Glutamatergic neuron (in vitro differentiated cells): ENCODE measurements at places on chromosomes 6 and 20. TPM values are rescaled to one million over a fixed set of nuclear protein-coding genes. Genes with fewer than 3 reads are reported as not detected.

Gene RSPO4
- 0.86 TPM for total RNA-seq

DNA sequence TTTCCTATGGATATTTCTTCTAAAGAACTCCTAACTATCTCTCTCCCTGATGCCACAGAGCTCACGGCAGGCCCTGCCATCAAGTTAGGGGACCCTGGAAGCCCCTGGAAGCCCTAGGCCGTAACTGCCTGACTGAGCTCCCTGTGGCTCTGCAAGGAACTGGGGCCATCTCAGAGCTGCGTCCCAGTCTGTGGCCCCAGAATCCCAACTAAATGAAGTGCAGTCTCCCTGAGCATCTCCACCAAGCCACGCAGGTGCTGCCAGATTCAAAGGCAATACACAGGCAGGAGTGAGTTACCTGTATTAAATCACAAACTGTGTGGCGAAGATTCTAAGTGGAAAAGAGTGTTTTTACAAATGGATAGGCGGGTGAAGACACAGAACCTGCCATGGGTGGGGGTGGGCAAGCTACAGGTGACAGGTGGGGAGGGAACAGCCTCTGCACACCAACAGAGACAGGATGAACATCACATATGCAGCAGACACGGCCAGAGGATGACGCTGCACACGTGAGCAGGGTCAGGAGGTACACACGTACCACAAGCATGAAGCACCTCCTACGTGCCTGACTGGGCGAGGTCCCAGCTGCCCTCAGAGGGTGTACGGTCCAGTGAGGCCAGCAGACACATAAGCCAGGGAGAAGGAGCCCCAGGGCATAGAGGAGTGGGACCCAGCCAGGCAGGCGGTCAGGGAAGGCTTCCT lies 358.5 kb downstream of the ZFAND3 start:
- H3K27me3 ChIP-seq, result peaks cover 2% of the 10 kb centered on the region
- no peak overlapping the region for H3K4me3 ChIP-seq
- no peak for DNase-seq
- H3K36me3 ChIP-seq, result no peaks in the 10 kb centered on the region

DNA sequence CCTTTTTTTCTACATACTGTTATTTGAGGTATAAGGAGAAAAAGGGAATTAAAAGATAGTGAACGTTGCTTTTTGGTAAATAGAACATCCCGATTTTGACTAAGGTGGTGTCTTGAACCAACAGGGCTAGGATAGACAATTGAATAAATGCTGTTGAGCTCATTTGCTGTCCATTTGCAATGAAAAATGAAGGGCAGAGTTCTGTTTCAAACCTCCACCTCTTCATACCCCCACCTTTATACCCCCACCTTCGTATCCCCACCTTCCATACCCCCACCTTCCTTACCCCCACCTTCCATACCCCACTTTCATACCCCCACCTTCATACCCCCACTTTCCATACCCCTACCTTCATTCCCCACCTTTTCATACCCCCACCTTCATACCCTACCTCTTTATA lies 93.4 kb upstream of the NAA20 start:
- no peak overlapping the region for H3K4me3 ChIP-seq
- no peak overlapping the region for H3K27ac ChIP-seq
- DNase-seq, result no peak
- H3K4me1 ChIP-seq, result peaks cover 14% of the 10 kb centered on the region

Gene KHDRBS2
- 19.7 TPM for total RNA-seq

Gene NRN1
- 48.5 TPM for total RNA-seq

Gene BACH2
- total RNA-seq, result 96.4 TPM

Gene IMPG1
- total RNA-seq, result 0.51 TPM

DNA sequence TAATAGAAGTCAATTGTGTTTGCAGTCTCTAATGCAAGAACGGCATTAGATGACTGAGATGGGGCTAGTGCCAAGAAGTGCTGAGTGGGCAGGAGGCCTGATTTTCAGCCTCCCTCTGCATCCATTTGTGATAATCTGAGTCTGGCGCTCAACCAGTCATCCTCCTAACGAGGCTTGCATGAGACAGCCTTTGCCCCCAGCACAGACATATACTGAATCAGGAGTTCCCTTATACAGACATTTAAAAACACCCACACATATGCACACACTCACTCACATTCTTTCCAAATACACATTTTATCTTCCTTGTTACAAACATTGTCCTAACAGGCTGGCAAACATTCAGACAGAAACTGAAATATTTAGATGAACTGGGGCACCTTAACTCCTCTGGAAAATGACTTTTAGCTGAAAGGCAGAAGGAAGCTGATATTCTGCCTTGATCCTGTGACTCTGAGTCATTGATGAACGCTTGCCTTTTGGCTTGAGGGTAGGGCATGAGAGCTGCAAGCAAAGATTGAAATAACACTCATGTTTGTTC lies 562.3 kb downstream of the DHX35 start:
- H3K36me3 ChIP-seq, result no peaks in the 10 kb centered on the region
- H3K4me1 ChIP-seq, result peaks cover 16% of the 10 kb centered on the region
- no peak for DNase-seq

Gene CTSA
- total RNA-seq, result 63.7 TPM

DNA sequence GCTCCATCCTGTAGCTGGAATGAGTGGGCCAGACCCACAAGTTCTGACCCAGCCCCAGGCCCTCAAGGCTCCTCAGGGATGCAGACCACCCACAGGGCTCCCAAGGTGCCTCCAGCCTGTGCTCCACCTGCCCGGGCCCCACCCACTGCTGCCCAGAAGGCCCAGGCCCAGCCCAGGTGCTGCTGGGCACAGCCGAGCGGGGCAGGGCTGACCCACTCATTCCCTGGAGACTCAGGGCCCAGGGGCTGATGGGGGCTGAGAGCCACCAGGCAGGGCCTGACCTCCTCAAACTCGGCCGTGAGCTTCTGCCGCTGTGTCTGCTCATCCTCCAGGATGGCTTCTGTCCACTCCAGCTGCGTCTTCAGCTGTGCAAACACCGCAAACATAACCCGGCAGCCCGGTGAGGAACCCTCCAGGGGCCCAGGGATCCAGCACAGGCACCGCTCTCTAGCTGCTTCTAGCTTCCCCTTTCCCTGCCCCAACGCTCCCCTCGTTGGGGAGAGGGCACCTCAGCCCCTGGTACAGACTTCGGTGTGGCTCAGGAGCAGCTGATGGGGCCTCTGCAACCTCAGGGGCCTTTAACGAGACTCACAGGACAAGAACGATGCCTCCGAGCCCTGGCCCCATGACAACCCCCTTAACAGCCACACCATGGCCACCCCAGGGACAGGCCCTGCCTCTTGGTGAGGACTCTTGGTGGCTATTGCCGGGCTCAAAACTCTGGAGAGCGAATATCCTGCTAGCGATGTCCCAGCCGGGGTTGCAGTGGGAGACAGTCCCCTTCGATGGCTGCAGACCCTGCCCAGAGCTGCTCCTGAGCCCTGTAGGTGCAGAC lies 46.0 kb downstream of the DSTN start:
- no peak overlapping the region for H3K4me3 ChIP-seq
- DNase-seq, result peak; percentile 26
- H3K4me1 ChIP-seq, result peaks cover 7% of the 10 kb centered on the region
- no peaks in the 10 kb centered on the region for H3K36me3 ChIP-seq
- H3K27ac ChIP-seq, result no peak overlapping the region
- H3K27me3 ChIP-seq, result peaks cover 9% of the 10 kb centered on the region

Gene CRIP3
- 0.69 TPM for total RNA-seq

Gene SALL4
- 41.0 TPM for total RNA-seq

DNA sequence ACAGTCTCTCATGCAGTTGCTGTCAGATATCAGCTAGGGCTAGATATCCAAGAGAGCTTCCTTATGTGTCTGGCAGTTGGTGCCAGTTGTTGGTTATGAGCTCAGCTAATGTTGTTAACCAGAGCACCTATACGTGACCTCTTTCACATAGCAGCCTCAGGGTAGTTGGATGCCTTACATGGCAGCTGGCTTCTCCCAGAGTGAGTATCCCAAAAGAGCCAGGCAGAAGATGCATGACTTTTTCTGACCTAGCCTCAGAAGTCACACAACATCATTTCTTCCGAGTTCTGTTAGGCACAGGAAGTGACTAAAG lies 175.7 kb downstream of the VEGFA start:
- H3K27me3 ChIP-seq, result peaks cover 2% of the 10 kb centered on the region
- no peak for DNase-seq
- no peak overlapping the region for H3K27ac ChIP-seq
- no peak overlapping the region for H3K4me3 ChIP-seq
- peaks cover 2% of the 10 kb centered on the region for H3K4me1 ChIP-seq

Gene BPIFA1
- not detected for total RNA-seq

DNA sequence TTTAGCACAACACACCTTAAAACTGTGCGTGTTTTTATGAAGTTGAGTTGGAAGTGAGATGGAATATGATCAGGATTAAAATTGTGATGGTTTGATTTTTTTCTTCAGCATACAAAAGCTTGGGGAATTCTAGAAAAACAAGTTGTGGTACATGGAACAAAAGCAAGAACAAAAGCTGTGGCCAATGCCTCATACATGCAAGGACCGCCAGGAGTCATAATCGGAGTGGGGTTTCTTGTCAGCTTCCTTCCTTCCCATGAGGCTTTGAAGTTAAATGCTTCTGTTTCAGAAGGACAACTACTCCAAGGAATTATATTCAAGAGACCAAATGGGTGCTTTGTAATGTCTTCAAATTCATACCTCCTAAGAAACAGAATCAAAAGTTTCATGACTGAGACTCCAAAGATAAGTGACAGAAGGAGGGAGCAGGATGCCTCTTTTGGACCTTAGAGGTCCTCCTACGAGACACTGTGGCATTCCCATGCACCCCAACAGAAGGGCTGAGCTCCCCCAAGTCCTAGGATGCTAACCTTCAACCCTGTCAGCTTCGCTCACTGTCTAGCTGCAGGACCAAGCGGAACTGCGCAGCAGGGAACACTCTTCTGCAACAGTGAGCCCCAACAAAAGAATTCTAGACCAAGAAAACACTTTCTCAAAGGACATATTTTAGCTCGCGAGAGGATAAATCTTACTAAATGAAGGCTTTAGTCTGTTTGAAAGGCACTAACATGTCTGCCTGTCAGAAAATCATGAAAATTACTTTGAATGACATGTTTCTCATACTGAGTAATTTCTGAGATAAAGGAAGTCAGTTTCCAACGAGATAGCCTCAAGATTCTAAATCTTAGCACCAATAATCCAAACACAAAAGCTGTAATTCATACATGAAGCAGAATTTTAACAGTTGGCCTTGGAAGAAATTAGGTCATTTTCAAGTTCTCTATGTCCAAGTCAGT lies 108.5 kb upstream of the NHSL1 start:
- no peaks in the 10 kb centered on the region for H3K36me3 ChIP-seq
- H3K4me1 ChIP-seq, result peaks cover 2% of the 10 kb centered on the region
- no peak overlapping the region for H3K27ac ChIP-seq
- no peaks in the 10 kb centered on the region for H3K27me3 ChIP-seq

Gene DPPA5
- total RNA-seq, result not detected

DNA sequence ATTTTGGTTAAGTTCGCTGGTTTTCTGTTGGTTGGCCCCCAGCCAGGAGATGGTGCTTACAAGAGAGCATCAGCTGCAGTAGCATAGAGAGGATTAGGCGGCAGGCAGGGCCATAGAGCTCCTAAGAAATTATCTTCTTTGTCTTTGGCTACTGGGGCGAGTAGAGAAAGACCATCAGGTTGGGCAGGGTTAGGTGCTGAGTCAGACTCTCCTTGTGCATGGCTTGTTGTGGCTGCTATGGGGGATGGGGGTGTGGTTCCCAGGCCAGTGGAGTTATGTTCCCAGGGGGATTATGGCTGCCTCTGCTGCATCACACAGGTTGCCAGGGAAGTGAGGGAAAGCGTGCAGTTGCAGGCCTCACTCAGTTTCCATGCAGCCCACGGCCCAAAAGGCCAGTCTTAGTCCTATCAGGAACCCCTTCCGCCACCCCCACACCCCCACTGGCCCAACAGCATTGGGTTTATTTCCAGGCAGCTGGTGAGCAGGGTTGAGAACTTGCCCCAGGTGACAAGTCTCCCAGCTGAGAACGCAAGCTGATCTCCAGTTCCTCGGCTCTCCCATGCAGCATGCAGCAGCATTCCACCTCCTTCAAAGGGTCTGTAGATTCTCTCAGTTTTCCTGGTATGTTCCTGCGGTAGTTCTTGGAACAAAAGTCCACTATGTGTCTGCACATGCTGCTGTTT lies 243.7 kb downstream of the UTRN start:
- H3K27ac ChIP-seq, result no peak overlapping the region
- H3K36me3 ChIP-seq, result peaks cover 3% of the 10 kb centered on the region
- peak; percentile 21 for DNase-seq
- peak overlapping the region; percentile 12 for H3K4me3 ChIP-seq
- no peaks in the 10 kb centered on the region for H3K27me3 ChIP-seq
